ENCODE measurements at places on chromosomes 1 and 21.

DNA sequence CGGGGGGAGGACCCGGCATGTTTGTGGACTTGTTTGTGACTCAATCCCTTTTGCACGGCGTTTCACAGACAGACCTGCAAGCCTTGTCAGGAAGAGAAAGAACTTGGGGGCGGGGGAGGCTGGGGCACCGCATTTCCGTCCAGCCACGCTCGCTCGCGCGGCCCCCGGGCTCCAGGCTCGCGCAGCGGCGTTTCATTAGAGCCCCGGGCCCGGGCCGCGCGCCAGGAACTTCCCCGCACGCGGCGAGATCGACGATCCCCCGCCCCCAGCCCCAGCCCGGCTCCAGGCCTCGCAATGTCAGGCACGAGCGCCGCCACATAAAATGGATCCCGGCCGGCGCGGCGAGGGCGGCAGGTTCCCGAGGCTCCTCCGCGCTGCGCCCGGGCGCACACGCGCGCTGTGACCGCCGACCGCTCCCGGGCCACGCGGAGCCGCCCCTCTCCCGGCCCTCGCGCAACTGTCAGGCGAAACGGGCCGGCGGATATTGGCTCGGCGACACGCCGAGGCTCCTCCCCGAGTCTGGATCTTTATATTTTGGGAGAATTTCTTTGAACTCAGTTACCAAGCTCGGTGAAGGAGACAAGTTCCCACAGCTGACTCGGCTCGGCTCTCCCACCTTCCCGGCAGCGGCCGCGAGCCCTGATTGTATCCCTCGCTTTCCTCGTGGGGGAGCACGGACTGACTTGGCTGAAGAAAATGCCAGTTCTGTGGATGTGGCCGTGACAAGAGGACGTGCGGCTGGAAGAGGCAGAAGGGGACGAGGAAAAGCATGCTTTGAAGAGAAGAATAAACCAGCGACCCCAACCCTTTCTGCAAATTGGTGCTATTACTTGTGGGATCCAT lies at the start of gene KIF26B:
Gene KIF26B, plus strand, starts transcription at position 557 of the 843 bp plus-strand sequence. CDS start 440 bp downstream, outside the sequence.
- DNase-seq, result peak; percentile 71

DNA sequence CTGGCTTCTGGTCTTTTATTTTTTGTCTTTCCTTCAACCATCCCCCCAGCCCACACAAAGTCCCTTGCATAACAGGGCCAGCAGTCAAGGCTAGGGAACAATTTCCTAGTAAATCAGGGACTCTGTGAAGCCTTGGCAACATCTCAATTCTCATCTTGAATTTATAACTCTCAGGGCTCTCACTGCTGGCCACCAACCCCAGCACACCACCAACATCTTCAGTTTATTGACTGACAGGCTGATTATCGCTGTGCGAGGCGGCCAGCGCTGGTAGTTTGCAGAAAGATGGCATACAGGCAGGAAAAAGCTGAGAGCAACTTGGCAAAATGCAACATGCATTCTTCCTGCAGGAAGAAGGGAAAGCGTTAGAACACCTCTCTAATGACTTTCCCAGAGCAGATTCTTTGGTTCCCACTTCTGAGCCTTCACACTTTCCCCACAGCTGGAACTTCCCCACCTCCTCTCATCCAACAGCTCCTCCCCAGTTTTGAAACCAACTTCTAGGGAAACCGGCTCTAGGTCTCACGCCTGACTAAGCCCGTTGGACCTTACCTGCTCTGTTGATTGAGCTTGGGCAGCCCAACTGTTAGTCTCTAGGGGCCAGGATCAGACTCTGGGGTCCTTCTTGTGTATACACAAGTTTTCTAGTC lies 26.3 kb upstream of the CSF1 start:
- no peak for DNase-seq

- DNase-seq, result no peak
Measured at GRCh38 chr1:67281244-67281643, 26.4 kb upstream of the IL12RB2 start.

DNA sequence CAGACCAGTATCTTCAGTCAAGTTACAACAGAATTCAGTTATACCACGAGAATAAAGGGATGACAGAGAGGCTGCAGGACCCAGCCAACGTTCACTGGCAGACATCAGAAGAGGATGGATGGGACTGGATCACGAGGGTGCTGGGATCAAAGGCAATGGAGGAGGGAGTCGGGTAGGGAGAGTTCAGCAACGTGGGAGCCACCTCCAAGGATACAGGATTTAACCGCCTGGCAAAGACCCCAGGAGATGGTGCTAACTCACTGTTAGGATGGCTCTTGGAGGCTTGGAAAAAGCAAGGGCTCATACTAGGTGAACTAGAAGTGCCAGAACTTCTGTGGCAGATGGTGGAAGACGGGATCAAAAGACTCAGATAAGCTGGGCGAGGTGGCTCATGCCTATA lies 99.1 kb upstream of the DISP3 start:
- DNase-seq, result no peak

GRCh38 chr1:15150376-15150775 lies 3.2 kb upstream of the TMEM51 start:
- DNase-seq, result no peak

GRCh38 chr1:87292684-87293493 lies 35.8 kb upstream of the LMO4 start:
- DNase-seq, result peak; percentile 62

GRCh38 chr1:191907121-191907520 lies 251.1 kb upstream of the RGS18 start:
- DNase-seq, result no peak

DNA sequence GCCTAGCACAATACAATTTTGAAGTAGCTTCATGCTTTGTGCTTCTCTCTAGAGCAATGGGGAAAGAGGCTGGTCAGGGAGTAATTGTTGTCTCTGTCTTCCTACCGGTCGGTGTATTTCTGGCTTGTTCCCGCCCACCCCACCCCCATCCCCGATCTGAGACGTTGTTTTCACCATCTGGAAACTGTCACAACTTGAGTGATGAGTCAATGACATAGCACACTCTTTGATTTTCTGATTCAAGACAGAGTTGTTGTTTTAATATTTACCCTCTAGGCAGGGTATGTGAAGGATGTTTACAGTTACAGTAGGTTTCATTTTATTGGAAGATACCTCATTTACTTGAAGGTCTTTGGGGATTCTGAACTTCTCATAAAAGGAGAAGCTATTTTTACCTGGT lies 7.0 kb downstream of the IL12RB2 start:
- DNase-seq, result no peak

GRCh38 chr1:245776694-245777332 lies 622.0 kb downstream of the KIF26B start:
- no peak for DNase-seq

DNA sequence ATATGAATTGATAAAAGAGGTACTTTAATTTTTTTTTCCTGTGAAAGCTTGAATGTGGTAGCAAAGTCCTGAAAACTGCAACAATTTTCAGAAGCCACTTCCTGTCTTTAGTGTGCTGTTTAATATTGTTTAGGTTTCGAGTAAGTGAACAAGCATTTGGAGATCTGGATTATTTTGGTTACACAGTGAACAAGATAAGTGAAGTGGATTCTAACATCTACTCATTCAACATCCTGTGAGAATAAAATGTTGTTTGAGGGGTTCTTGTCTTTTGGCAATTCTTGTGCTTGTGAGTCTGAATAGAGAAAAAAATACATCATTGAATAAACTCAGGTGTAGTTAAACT lies 35.2 kb upstream of the PLA2G4A start:
- peak; percentile 29 for DNase-seq

- DNase-seq, result no peak
Measured at GRCh38 chr1:84995484-84996334, 1.2 kb downstream of the MCOLN2 start.

GRCh38 chr1:147545133-147545532 lies 3.8 kb downstream of the BCL9 start:
- peak; percentile 84 for DNase-seq

- no peak for DNase-seq
Measured at GRCh38 chr1:36705629-36706028, 222.9 kb upstream of the CSF3R start.

DNA sequence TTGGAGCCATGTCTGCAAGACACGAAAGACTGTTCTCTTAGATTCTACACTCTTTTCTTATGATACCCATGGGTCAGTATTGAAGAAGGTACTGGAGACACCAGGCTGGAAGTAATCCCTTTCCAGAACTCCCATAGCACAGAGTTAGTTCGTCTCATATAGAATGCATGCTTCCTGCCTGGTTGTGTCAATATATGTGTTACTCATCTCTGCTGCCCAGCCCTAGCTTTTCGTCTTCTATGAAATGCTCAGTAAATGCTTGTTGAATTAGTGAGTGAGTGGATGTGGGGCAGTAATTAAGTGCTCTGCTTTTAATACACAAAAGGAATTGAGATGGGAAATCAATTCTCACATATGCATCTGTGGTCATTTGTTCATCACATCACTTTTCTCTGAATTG lies 32.1 kb downstream of the ADCY10 start:
- DNase-seq, result peak; percentile 9

GRCh38 chr1:43011020-43011419 lies 52.4 kb upstream of the SLC2A1 start:
- no peak for DNase-seq

GRCh38 chr1:234170622-234171021 lies 202.6 kb upstream of the COA6 start:
- DNase-seq, result no peak

GRCh38 chr21:14737922-14738321 lies 191.8 kb upstream of the SAMSN1 start:
- DNase-seq, result peak; percentile 59

GRCh38 chr1:63934697-63935096 lies 160.9 kb downstream of the ROR1 start:
- no peak for DNase-seq

DNA sequence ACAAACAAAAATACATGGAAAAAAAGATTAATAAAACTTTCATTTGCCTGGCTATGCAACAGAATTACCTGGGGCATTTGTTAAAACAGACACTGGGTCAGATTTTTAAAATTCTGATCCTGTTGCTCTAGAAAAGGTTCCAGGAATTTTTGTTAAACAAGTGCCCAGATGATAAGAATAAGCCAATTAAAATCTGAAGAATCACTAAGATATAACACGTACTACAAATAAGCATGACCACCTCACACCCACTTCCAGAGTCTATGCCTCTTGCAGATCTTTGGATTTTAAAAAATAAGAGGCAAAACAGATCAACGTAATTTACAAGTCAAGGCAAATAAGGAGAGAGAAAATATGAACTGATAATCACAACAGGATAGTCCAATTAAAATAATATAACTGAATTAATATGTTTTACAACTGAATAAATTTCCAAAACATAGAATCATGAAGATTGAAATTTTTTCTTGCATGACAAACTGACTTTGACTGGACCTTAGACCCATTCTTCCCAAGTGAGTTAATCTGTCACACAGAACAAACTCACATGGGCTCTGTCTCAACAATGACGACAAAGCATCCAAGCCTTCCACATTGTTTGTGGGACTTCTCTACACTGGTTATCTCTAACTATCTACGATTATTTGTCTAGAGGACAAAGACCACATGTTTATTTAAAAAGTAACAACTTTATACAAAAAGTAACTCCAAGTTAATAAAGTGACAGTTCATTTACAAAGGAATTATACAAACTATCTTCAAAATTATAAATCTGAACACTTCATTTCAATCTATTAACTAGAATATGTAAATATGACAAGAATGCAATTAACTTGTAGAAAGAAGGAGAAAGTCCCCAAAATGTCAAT lies 56.9 kb downstream of the COP1 start:
- no peak for DNase-seq

DNA sequence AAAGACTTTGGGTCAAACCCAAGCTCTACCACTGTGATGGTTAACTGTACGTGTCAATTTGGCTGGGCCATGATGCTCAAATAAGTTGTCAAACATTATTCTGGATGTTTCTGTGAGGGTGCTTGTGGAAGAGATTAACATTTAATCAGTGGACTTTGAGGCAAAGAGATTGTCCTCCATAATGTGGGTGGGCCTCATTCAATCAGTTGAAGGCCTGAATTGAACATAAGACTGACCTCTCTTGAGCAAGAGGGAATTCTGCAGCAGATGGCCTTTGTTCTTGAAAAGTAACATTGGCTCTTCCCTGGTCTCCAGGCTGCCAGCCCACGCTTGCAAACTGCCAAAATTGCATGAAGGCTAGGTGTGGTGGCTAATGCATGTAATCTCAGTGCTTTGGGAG lies 94.5 kb upstream of the SPATA6 start:
- no peak for DNase-seq

DNA sequence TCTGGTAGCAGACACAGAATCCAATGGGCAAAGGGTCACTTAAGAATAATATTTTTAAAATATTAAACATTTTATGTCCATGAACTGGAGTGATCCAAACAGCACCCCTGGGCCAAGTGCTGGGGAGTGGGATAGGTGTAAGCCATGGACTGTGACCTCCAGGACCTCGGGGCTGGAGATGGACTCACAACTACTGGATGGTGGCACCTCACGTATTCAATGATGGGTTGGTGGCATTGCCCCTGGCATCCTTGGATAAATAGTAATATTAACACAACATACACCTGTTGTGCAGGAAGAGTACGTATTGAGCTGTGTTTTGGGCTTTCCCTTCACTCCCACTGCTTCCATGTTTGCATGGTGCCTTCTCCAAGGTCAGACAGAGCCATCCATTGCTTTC lies 39.3 kb upstream of the TENT5C start:
- no peak for DNase-seq

DNA sequence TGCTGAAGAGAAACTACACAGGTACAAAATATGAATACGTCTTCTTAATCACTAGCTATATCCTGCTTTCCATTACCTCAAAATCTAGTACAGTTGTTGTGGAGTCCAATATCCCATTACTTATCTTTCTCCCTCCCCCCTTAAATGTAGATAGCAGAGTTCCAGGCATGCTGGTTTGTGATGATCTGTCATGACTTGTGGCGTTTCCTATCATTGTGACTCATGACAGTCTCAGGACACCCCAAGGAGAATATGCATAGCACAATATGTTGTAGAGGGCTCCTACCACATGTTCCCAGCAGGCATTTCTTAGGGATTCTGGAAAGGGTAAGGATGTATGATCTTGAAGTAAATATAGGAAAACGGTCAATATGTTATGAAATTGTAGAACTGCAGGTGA lies 206.9 kb downstream of the USH2A start:
- no peak for DNase-seq

GRCh38 chr1:156963621-156964020 lies 43.2 kb downstream of the LRRC71 start:
- DNase-seq, result no peak

GRCh38 chr1:167210966-167211674 lies 9.6 kb upstream of the POU2F1 start:
- DNase-seq, result no peak

DNA sequence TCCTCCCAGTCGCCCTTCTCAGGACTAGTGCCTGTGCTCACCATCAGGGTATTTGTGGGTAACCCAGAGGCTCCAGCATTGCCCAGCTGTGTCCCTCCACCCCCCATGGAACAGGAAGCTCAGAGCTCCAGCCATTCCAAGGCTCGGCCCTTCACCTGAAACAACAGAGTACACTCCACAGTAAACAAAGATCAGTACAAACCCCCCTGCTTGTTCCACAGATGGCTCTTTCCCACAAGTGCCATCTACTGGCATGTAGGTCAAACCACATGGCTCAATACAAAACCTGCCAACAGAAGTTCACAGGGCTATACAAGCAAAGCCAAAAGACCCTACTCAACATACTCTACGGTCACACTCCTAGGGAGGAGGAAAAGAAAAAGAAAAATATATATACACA lies 258.7 kb downstream of the AGBL4 start:
- DNase-seq, result no peak

- DNase-seq, result peak; percentile 98
Measured at GRCh38 chr1:59150577-59151386, 146.1 kb upstream of the FGGY start.

- DNase-seq, result no peak
Measured at GRCh38 chr21:37557261-37557950, 190.8 kb downstream of the DYRK1A start.
